ENCODE measurements at places on chromosomes 3 and 15.

DNA sequence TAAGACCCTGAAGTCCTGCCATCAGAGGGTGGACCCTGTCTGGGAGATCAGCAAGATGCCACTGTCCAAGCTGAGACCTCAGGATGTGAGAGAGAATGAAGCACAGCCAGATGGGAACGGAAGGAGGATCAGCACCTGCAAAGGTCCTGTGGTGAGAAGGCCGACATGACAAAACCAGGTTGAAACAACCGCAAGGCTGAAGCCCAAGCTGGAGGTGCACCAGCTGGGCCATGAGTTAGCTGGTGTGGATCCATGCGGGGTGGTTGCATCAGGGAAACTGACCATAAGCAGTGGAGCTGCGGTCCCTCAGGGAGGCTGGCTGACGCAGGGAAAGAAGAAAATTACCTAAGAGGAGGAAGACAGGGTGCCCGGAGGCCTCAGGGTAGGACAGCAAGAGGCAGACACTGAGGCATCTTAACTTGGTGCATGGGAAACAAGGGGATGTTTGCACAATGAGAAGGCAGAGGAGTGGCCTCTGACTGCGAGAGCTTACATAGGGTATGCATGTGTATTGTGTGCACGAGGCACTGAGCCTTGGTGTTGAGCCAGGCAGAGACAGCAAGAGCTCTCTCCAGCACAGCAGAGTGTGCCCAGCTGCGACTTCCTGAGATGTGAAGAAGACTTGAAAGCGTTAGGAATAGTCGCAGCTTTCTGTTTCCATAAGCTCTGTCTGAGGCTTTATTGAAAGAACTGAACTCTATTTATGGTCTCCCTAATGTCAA, 497.7 kb downstream of the OCA2 start:
- DNase-seq: no peak

- DNase-seq: no peak
Observed at GRCh38 chr3:196646666-196647216, 7.2 kb downstream of the NRROS start.

DNA sequence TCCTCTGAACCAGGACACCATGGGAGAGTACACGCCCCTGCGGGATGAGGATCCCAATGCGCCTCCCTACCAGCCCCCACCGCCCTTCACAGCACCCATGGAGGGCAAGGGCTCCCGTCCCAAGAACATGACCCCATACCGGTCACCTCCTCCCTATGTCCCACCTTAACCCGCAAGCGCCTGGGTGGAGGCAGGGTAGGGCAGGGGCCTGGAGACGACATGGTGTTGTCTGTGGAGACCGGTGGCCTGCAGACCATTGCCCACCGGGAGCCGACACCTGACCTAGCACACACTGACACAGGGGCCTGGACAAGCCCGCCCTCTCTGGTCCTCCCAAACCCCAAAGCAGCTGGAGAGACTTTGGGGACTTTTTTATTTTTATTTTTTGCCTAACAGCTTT, 21.2 kb upstream of the BSN start:
- no peak for DNase-seq

DNA sequence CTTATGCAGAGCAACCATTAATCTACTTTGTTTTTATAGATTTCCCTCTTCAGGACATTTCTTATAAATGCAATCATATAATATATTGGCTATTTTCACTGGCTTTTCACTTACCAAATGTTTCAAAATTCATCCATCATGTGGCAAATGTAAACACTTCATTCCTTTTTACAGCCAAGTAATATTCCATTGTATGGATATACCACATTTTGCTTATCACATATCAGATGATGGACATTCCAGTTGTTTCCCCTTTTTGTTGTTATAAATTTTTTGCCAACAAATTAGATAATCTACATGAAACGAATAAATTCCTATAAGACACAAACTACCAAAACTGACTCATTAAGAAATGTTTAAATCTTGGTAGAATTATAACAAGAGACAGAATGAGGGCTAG, 79.8 kb upstream of the CSPG5 start:
- DNase-seq: no peak

- DNase-seq: no peak
Observed at GRCh38 chr15:75661100-75661755, 13.5 kb downstream of the SNX33 start.

DNA sequence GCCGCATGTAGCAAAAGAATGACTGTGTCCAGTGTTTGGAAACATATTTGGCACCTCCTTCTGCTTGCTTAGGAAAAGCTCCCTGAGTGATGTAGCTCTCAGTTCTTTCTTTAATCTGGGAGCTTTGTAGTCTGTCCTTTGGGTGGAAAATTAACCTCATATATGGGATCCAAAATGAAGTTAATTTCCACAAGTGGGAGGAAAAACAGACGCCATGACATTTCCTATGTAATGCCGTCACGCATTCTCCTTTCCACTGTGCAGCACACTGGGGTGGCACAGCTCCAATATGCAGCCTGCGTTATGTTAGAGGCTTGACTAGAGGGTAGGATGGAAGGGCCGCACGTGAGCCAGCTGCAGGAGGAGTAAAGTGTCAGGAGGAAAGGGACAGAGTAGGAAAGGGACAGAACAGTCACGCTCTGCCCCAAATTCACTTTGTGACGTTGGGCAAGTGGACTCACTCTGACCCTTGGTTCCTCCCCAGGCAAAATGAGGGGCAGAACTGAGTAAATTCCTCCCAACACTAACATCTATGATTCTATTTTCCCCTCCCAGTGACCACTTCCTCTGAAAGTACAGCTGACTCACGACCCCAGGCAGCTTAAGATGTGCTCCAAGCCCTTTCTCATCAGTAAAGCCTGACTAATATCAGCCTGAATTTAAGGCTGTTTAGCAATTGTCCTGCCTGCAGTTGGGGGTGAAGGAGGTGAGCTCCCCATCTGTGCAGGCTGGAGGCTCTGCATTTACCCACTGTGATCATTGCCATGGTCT, 176.5 kb upstream of the PFN2 start:
- no peak for DNase-seq

DNA sequence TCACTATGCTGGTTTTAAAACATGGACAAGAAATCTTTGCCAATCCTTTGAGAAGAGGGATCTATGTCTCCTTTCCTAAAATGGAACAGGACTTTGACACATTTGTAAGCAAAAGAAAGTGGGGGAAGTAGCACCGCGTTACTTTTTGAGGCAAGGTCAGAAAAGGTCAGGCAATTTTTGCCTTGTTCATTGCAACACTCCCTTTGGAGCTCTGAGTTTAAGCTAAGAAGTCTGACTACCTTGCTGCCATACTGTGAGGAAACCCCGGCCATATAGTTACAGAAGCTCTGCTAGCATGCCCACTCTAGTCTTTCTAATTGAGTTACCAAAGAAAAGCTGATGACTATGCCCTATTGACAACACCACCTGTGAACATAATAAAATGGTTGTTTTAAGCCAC, 1.4 kb downstream of the FAM227B start:
- DNase-seq: no peak

GRCh38 chr3:131620977-131621376, 118.2 kb upstream of the MRPL3 start:
- DNase-seq: no peak

DNA sequence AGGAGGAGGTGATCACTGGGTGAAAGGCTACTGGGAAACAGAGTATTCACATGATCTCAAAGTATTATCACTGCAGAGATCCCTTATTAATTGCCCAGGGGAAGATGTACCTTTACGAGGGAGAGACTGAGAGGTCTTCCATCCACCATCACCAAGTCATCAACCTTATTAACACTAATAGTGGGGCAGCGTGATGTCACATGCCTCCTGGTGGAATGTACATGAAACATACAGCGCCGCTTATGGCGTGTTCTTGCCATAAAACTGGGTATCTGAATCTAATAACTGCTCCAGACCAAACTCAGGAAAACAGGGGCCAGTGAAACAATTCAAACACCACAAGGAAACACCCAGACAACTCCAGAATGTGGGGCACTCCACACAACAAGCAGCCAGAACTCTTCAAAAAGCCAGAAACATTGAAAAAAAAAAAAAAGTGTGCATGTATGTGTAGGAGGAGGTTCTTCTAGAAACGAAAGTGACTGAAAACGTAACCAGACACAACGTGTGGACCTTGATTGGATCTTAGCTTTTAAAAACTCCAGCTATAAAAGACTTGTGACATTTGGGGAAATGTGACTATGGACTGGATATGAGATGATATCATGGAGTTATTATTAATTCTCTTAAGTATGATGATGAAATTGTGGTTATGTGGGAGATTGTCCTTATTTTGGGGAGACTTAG, 4.6 kb downstream of the STIMATE start:
- peak; percentile 10 for DNase-seq

DNA sequence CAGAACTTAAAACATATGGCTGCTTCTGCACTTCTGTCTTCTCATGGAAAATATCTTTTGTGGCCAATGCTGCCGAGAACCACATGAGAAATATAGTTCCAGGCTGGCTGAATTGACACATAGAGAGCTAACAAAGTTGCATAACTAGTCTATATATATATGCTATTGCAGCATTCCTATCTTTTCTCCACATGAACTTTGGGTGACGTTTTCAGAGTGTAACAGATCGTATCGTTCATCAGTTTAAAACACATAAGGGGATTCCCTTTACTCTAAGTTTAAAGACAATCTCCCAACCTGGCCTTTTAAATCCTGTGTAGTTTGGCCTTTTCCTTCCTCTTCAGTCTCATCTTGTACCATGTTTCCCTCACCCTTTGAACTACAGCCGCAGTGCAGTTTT, 394.2 kb upstream of the CBLB start:
- DNase-seq: no peak

- DNase-seq: no peak
Observed at GRCh38 chr3:135348690-135349089, 553.6 kb downstream of the EPHB1 start.
